ENCODE measurements at places on chromosomes 2 and 18.

DNA sequence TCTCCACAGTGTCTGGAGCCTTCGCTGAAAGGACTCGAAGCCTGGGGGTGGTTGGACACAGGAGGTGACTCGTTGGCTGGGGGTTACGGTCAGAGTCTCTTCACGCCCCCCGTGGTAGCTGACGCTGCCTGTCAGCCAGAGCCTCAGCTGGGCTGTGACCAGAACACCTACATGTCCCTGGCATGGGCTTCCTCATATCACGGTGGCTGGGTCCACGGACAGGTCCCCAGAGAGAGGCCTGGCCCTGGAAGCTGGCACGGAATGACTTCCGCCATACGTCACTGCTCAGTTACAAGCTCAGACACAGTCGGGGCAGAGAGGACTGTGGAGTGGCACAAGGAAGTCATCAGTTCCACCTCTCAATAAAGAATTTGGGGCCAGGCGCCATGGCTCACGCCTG is 28.5 kb downstream of the ITGB1BP1 start:
- DNase-seq = no peak

GRCh38 chr2:176074919-176075425 is 8.8 kb downstream of the EVX2 start:
- DNase-seq = no peak

GRCh38 chr18:13221869-13222855 is 3.6 kb downstream of the LDLRAD4 start:
- no peak for DNase-seq

GRCh38 chr2:21822505-21822904 is 698.7 kb downstream of the TDRD15 start:
- no peak for DNase-seq

DNA sequence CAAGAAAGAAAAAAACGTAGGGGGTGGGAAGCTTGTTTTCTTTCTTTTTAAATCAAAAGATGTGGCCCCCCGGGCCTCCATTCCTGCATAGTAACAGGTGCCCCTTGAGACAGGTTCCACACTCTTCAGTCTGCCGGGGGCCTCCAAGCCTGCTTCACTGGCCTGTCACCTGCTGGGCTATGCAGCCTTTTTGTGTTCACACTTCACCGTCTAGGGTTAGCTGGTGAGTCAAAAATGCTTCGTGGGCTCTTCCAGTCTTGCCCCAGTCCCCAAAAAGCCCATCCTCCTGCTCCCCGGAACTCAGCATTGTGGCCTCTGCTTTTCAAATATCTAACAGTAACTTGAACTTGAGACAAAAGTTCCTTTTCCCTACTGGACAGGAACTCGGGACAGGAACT is 67.9 kb downstream of the POLR1A start:
- no peak for DNase-seq

DNA sequence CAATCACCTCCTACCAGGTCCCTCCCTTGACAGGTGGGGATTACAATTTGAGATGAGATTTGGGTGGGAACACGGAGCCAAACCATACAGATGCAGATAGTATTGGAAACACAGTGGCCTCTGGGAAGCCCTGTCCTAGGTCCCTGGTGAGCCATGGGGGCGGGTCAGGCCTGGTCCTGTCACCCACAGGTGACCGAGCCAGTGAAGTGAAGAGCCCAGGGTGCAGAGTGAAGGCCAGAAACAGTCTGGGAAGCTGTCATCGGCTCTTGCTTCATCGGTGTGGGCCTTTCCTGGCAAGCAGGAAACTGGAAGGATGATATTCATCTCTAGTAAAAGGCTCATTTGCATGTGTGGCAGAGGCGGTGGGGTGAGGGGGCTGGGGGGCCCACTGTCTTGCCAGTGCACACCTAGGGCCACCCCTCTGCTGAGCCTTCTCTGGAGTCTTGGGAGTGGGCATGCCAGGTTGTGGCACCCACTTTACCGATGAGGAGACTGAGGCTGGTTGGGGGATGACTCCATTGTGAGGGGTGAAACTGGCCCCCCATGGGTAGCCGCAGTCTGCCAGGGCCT is 290.6 kb downstream of the NDUFA10 start:
- DNase-seq = no peak

GRCh38 chr2:162258686-162259085 is 15.4 kb upstream of the FAP start:
- DNase-seq = no peak

- no peak for DNase-seq
Observed at GRCh38 chr2:64777841-64778240, 124.1 kb upstream of the SERTAD2 start.

- DNase-seq = no peak
Observed at GRCh38 chr2:41764919-41765318, 282.9 kb upstream of the PKDCC start.
